ENCODE measurements at places on chromosomes 2 and 18.

DNA sequence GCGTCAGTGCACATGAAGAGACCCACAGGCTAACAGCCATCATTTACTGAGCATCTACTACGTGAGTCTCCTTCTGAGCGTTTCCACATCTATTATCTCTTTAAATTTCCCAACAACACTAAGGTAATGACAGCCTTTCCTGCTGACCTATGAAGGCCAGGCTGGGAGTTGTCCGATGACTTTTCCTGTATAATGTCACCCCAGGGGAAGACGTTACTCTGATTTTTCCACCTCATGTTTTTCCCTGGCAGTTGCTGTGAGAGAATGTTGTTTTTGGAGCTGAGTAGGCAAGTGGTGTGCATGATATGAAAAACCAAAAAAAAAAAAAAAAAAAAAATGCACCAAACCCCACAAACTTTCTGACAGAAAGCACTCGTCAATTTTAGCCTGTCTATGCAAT lies 207.6 kb downstream of the SLC8A1 start:
- no peak for DNase-seq

- DNase-seq, result peak; percentile 76
Observed at GRCh38 chr2:173964565-173965371, 405 bp downstream of the SP3 start.

DNA sequence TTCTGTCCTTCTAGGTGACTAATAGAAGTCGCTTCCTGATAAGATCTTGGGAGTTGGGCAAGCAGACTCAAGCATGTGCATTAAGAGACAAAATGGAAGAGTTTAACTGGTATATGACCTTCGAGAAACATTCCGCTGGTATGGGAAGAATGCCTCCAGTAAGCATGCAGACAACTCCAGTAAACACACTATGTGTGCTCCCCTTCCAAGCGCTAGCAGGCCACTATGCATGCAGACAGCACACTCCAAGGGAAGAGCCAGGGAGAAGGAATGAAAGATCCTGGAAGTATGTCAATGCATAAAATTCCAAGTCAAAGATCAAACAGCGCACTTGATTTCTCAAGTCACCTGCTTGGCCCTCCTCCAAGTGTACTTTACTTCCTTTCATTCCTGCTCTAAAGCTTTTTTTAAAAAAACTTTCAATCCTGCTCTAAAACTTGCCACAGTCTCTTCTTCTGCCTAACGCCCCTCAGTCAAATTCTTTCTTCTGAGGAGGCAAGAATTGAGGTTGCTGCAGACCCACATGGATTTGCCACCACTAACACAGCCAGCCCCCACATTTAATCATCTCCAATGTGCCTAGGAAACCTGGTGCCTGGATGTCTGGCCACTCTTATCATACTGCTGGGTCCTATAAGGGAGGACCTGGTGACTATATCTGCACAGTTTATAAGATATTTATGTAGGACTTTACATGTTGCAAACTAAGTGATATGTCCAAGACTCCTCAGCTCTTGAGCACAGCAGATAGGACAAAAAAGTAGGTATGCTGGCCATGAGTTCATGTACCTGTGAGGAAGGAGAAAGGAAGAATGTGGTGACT lies 239.8 kb downstream of the PDE11A start:
- DNase-seq, result no peak

DNA sequence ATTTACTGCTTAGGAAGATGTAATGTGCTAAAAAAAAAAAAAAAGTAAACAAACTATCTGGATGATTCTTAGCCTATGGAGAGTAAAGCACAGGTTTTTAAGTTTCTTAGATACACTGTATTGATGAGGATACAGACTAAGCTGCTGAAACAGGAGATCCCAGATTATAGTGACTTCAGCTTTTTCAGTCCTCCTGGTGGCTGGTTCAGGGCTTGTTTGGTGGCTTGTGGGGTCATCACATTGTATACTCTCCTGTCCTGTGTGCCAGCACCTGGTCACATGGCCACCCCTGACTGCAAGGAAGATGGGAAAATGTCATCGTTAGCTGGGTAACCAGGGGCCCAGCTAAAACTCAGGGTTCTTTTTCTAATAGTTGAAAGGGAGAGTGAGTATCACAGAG lies 31.4 kb downstream of the RAB31 start:
- DNase-seq, result no peak

DNA sequence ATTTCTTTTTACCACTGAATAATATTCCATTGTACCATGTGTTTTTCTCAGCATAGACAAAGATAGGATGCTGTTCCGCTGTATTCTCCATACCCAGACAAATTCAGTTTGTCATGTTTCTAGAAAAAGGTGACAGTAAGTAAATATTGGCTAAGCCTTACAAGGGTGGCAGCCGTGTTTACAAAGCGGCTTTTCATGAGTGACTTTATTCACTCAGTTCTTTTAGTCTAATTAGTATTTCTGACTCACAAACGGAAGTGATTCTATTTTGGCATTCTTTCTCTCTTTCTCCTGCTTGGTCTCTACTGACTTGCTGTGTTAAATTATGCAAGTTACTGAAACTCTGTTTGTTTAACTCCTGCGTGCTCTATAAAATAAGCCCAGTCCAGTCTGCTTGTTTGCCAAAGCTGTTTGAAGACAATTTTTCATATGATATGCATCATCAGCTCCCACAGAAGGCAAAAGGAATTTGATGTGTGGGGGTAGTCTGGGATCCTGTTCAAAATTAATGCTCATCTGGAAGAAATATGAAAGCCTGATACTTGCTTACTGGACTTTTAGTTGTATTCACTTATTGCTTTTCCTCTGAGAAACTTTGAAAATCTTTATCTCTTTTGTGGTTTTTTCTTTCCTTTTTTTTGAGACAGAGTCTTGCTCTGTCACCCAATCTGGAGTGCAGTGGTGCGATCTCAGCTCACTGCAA lies 2.3 kb upstream of the PLEKHH2 start:
- DNase-seq, result no peak

DNA sequence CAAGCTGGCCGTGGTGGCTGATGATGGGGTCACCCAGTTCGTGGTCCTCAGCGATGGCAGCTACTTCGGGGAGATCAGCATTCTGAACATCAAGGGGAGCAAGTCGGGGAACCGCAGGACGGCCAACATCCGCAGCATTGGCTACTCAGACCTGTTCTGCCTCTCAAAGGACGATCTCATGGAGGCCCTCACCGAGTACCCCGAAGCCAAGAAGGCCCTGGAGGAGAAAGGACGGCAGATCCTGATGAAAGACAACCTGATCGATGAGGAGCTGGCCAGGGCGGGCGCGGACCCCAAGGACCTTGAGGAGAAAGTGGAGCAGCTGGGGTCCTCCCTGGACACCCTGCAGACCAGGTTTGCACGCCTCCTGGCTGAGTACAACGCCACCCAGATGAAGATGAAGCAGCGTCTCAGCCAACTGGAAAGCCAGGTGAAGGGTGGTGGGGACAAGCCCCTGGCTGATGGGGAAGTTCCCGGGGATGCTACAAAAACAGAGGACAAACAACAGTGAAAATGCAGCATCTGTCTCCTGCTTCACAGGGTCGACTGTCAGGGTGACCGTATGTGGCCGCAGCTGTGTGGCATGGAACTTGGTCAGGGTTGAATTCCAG lies 47.8 kb upstream of the INPP4A start:
- no peak for DNase-seq

- no peak for DNase-seq
Observed at GRCh38 chr2:44470151-44470550, 108.4 kb downstream of the CAMKMT start.

- no peak for DNase-seq
Observed at GRCh38 chr2:37602702-37603101, 68.7 kb downstream of the CDC42EP3 start.

DNA sequence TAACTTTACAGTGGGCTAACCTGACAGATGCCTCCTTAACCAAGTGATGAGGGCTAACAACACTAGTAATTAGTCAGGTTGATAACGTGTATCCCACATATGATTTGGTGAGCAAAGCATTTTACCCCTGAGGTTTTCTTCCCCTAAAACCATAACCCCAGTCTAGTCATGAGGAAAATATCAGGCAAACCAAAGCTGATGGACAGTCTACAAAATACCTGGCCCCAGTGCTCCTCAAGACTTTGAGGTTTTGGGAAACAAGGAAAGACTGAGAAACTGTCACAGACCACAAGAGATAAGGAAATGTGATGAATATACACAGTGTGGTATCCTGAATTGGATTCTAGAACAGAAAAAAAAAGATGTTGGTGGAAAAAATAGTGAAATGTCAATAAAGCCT lies 28.5 kb downstream of the MAP3K20 start:
- no peak for DNase-seq

GRCh38 chr2:107473150-107473549 lies 353.5 kb upstream of the RGPD4 start:
- no peak for DNase-seq

GRCh38 chr2:237389831-237390230 lies 24.1 kb downstream of the COL6A3 start:
- no peak for DNase-seq

DNA sequence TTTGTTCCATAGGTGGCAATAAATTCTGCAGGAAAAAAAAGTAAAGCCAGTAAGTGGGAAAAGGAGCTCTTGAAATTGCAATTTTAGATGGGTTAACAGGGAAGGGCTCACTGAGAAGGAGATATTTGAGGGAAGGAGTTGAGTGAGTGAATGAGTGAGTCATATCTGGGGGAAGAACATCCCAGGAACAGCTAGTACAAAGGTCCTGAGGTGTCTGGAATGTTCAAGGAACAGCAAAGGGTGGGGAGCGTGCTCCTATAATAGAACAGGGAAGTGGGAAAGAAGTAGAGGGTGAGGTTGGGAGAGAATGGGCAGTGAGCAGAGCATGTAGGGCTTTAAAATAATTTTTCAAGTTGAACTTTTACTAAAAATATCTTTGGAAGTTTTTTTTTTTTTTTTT lies 68.0 kb upstream of the PSME4 start:
- DNase-seq, result no peak

- DNase-seq, result no peak
Observed at GRCh38 chr18:48884771-48885170, 66.0 kb downstream of the SMAD7 start.

- DNase-seq, result no peak
Observed at GRCh38 chr2:242058116-242058680, 188.7 kb downstream of the RTP5 start.

DNA sequence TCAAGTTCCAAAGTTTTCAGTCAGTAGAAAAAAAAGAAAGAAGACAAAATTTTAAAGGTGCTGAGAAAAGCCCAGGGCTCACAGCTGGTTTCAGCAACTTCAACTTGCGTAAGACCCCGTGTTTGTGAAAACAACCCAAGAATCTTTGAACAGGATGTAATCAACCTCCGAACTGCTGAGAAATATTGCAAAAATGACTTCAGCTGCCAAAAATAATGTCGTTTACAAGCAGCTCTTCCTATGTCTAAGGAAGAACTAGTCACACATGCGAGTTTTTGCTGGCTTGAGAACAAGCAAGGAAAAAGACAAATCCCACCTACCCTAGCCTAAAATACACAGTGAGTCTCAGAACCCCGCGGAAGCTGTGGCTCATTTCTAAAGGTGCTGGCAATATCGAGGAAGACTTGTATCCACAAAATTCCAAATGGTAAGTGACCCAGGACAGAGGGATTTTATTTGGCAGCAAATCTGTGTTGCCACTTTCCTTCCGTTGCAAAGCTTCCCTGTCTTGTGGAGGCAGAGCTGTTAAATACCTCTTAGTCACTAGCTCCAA lies 59.8 kb upstream of the SLC8A1 start:
- no peak for DNase-seq

DNA sequence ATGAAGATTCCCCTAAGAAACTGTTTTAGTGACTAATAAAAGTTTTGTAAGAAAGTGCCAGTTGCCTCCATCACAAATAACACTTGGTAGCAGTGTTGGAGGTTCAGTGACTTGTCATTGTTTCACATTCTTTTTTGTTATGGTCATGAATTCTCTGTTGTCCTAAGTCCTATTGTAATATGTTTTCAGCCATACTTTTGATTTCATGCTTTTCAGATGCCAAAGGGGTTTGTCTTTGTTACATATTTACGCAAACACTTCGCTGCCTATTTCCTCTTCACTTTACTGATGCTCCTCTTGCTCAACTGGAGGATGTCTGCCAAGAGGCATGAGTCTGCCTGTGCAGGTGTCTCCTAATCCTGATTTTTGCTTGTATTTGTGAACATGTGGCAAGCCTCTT lies 66.6 kb downstream of the PHLPP1 start:
- DNase-seq, result no peak

DNA sequence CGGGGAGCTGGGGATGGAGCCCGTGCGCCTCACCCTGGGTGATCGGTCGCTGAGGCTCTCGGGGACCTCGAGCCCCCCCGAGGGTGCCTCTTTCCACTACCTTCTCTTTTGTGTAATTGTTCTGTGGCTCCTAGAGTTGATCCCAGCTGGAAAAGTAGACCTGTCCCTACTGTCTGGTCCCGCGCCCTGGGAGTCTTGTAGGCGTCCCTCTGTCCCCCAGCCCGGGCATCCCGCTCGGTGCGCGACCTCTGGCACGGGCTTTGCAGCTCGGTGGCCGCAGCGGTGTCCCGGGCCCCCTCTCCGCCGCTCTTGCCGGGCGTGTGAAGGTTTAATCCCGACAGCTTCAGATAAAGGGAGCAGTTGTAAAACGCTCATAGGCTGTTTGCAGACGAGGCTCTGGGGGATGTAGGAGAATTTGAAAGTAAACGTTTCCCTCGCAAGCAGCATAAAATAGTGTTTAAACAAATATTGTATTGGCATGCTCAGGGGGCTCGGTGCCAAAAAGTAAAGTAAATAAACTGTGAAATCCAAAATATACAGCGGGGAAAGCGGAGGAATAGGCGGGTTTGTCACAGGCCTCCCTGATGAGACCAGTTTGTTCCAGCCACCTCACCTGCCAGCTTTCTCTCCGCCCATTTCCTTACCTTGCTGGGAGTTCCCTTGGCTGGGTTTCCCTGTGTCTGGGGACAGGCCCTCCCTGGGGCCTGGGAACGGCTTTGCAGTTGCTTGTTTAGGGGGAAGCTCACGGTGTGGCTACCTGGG lies 1.9 kb downstream of the GLI2 start:
- DNase-seq, result no peak

DNA sequence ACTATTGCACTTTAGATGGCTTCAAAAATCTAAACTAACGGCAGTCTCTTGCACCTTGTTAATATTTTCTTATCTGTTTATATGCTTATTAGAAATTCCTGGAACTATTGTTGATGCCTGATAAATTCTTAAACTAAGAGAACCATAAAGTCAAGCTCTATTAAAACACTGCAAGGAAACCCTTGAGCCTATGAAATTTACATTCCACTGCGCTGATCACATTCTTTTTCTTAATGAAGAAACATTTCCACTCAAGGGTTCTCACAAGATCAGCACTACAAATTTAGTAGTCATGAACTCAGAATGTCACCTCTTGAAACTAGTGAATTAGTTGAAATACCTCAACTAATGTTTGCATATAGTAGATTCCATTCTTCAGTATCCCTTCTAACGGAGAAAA lies 331.8 kb upstream of the SLC8A1 start:
- DNase-seq, result no peak

- no peak for DNase-seq
Observed at GRCh38 chr2:146852661-146853060, 992.2 kb upstream of the ACVR2A start.

DNA sequence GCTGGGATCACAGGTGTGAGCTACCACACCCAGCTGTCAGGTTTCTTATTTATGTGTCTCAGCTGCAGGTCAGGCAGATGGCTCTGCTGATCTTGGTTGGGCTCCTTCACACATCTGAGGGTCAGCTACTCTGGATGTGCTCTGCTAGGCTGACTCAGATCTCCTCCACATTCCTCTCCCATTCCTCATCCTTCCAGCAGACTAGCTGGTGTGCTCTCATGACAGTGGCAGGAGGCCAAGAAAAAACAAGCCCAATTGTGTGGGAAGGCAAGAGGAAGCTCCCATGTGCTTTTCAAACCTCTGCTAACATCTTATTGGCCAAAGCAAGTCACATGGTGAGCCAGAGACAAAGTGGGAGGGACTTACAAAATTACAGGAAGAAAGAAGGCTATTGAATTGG lies 11.7 kb upstream of the MSH6 start:
- DNase-seq, result no peak

GRCh38 chr18:35661483-35662146 lies 80.1 kb downstream of the GALNT1 start:
- DNase-seq, result no peak
